Nucleus accumbens (tissue), 56 donors: ENCODE measurements at places on chromosomes 6 and 20.

DNA sequence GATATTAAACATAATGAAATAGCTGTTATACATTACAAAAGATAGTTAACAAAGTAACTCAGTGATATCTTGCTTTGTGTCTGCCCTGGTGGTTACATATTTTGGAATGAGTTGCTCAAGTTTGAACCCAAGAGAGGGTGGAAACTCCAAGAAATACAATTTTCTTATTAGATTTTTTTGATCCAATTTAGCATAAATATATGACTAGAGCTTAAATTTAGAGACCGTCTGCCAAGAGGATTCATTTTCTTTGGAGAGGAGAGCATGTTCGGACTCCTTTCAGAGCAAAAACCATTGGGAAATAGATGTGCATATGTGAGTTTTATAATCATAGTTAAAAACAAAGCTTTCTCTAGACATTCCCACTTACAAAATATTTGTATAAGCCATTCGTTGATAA lies 353.4 kb downstream of the EPM2A start:
- DNase-seq: no peak

GRCh38 chr6:53651205-53651763 lies 14.3 kb downstream of the KLHL31 start:
- peak; percentile 32 for DNase-seq

GRCh38 chr6:25127076-25127837 lies 151.9 kb upstream of the CARMIL1 start:
- DNase-seq: no peak

- no peak for DNase-seq
These were observed 192.7 kb upstream of the PMEPA1 start for GRCh38 chr20:57902473-57902872.

GRCh38 chr6:166715065-166715464 lies 88.0 kb upstream of the RPS6KA2 start:
- no peak for DNase-seq

DNA sequence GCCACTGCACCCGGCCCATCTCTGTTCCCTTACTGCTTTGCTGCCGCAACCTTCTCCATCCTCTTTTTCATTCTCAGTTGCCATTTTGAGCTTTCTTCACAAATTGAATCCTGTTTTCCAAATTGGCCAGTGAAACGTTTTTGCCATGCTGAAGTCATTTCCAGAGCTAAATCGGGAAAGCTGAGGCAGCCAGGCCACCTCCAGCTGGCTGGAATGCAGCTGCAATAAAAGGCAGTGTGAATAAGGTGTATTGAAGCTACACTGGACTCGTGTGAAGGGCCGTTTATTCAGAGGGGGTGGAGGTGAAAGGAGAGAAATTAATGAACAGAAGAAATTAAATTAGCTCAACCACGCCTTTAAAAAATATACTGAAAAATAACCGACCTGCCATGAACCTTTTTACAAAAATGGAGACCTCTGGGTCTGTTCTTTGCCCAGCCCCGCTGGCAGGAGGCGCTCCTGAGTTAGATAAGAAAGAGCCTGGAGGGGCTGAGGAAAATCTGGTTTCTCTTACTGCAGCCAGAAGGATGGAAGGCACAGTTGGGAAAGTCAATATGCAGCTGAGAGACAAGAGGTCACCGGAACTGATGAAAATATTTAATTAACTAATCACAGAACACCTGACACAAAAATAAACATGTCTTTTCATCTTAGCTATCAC lies 283.9 kb downstream of the FOXC1 start:
- DNase-seq: no peak

GRCh38 chr20:29079769-29080690 lies 2177.4 kb upstream of the DEFB115 start:
- DNase-seq: no peak

DNA sequence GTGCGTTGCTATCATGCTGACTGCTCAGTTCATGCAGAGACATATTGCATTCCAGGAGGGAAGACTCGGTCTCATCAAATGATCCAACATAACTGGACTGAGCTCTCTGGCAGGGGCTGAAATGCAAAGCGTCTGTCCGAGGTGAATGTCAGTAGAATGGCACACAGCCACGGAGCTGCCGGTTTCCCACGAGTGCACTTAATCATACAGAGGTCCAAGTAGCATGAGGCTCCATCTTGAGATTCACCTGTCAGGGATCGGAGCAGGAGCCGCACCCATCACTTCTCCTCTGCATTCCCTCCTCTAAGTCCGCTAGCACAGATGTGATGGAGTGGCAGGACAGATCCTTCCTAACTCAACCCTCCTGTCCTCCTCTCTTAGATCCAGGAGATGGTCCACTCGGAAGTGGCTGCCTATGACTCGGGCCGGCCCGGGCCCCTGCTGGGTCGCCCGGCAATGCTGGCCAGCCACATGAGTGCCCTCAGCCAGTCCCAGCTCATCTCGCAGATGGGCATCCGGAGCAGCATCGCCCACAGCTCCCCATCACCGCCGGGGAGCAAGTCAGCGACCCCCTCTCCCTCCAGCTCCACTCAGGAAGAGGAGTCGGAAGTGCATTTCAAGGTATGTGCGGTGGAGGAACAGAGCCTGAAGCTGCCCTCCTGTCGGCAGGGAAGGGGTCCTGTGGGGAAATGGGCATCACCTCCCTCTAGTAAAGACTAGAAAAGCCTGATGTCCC lies 135.9 kb downstream of the JPH2 start:
- DNase-seq: no peak

GRCh38 chr6:149234051-149234962 lies 83.2 kb upstream of the TAB2 start:
- DNase-seq: no peak

DNA sequence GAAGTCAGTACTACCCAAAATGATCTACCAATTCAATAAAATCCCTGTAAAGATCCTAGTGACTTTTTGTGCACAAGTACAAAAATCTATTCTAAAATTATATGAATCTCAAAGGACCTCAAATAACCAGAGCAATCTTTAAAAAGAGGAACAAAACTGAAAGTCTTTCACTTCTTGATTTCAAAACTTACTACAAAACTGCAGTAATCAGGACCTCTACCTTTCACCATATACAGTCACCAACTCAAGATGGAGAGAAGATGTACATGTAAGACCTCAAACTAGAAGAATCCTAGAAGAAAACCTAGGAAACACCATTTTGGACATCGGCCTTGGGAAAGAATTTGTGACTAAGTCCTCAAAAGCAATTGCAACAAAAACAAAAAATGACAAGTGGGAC lies 109.5 kb upstream of the CD93 start:
- no peak for DNase-seq

GRCh38 chr20:21105429-21106170 lies 558 bp downstream of the LINC00237 start:
- DNase-seq: no peak

- no peak for DNase-seq
These were observed 21.7 kb downstream of the ELOVL5 start for GRCh38 chr6:53327017-53327395.

DNA sequence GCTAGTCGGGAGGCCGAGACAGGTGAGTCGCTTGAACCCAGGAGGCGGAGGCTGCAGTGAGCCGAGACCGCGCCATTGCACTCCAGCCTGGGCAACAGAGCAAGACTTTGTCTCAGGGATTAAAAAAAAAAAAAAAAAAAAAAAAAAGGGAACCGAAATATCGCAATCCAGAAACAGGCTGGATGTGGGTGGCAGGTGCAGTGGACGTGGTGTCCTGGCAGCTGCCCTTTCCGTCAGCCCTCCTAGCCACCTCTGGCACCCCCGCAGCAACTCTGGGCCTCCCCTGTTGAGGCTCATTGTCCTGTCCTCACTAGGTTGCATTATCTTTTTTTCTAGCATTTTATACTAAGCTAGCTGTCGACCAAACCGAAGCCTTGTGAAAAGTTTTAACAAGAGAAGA lies 113.5 kb downstream of the DTNBP1 start:
- DNase-seq: no peak

- no peak for DNase-seq
These were observed 4.6 kb upstream of the CHRNA4 start for GRCh38 chr20:63365601-63366389.

DNA sequence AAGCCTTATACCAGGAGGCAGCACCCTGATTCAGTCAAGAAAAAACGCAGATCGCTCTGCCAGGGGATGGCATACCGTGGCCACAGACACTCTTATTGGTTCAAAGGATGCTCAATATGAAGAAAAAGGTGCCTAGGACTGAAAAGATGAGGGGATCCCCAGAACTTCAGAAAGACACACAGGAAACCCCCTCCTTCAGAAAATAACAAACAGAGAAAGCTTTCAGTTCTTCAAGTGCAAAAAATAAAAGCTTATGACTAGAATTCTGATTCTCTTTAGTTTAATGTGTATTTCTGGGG lies 17.7 kb upstream of the MYB start:
- DNase-seq: no peak

DNA sequence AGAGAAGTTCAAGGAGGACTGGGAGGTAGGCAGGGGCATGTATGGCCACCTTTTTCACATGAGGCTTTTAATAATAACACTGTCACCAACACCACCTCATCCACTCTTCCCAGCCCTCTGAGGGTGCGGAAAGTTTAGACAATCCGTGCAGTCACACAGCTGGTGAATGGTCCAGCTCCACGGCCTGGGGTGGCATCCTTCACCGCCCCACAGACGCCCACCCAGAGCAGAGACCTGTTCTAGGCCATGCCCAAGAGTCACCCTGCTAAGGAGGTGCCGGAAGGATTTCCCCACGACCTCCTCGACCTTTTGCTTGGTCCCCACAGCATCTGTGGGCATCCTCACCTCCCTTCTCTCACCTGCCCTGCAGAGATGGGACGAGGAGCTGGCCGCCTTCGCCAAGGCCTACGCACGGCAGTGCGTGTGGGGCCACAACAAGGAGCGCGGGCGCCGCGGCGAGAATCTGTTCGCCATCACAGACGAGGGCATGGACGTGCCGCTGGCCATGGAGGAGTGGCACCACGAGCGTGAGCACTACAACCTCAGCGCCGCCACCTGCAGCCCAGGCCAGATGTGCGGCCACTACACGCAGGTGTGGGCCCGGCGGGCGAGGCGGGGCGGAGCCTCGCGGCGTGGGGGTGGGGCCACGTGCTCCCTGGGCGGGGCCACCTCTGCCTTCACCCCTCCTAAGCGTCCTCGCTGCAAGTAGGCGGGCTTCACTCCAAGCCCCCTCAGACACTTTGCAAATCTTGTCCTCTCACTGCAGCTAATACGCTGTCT lies 4.4 kb downstream of the PI16 start:
- DNase-seq: no peak

GRCh38 chr6:36171573-36171972 lies 25.0 kb upstream of the BRPF3 start:
- DNase-seq: no peak

GRCh38 chr6:23213193-23213592 lies 643.8 kb downstream of the HDGFL1 start:
- DNase-seq: no peak

DNA sequence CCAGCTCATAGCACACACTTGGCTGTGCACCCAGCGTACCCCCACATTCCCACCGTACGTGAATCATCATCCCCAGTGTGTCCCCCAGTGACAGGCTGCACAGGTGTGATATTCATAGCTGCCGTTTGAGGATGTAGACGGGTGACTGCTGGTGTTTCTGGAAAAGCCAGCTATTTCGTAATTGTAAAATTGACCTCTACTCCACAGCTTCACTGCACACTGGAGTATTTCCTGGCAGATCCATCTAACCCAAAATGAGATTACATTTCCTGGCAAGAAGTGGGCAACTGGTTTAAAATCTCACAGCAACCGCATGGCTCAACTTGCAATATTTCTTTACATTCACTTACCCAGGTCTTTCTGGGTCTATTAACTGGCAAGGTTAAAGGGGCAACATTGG lies 30.3 kb downstream of the CD83 start:
- DNase-seq: no peak

DNA sequence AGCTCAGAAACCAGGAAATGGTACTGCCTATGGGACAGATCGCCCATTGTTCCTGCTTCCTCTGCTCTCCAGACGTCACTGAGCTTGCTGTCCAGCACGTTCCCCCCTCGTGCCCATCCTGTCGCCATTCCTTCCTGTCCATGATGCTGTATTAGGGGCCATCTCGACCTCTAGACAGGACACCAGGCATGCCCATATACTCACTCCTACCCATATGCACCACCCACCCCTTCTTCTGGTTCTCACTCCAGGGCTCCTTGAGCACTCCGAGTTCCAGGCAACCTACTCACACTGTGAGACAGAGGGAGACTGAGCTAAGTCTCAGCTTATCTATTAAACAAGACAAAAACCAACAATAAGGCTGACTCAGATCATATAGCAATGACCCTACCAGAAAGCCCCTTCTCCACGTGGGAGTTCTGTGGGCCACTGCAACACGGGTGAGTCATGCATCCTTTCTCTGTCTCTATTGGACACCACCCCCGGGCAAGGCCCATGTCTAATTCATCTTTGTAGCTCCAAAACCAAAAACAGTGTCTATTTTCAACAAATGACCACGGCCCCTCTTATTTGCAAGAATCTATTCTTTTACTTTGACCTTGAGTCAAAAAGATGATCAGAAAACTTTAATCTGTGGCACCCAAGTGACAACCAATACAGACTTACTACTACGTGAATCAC lies 65.7 kb downstream of the PSMG4 start:
- DNase-seq: no peak

- no peak for DNase-seq
These were observed 1293.0 kb downstream of the GRIK2 start for GRCh38 chr6:102686461-102686860.

DNA sequence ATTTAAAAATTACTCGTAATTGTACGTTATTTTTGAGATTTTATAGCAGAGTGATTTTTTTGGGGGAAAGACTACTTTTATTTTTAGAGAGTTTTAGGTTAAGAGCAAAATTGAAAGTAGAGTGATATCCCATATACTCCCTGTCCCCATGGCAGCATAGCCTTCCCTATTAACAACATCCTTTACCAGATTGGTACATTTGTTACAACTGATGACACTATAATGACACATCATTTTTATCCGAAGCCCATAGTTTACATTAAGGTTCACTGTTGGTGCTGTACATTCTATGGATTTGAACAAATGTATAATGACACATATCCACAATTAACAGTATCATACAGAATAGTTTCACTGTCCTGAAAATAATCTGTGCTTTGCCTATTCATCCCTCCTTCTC lies 1126.4 kb upstream of the CITED2 start:
- no peak for DNase-seq
